ENCODE measurements at places on chromosomes 7 and 10.
A peak's percentile ranks its signal among the peaks of the same experiment; 100 is the strongest.

GRCh38 chr7:44798649-44799305 lies 2.3 kb downstream of the PPIA start:
- no peak for DNase-seq

- DNase-seq: peak; percentile 82
Observed at GRCh38 chr10:3472287-3473051, 299.9 kb upstream of the PITRM1 start.

DNA sequence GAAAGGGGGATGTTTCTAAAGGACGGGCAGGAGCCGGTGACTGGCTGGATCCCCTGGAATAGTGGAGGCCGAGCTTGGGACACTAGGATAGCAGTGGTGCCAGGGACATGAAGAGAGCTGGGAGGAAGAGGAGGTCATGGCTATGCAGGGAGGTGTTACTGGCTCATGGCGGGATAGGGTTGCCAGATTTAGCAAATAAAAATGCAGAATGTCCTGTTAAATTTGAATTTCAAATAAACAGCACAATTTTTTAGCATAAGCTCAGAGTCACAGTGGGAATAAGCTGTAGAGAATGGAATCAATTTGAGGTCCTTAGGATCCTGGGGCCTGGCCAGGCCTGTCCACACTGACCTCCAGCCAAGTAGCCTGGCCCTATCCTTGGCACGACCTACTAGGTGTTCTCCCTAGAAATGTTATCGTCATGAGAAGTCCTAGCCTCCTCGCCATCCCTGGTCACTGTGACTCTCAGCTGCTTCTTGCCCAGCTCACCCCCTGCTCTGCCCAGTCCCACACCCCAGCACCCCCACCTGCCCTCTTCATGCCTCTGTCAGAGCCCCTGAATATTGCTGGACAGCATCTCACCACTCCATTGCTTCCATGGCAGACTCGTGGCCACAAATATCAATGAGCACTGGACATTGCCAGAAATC lies 7.6 kb upstream of the KCP start:
- DNase-seq: no peak

GRCh38 chr7:28725911-28726310 lies 232.2 kb downstream of the TRIL start:
- DNase-seq: no peak

GRCh38 chr7:25122373-25122772 lies 2.7 kb downstream of the CYCS start:
- DNase-seq: no peak

GRCh38 chr10:121823993-121824463 lies 103.8 kb downstream of the ATE1 start:
- DNase-seq: peak; percentile 37
